ENCODE measurements at places on chromosomes 12 and 14.
A peak's percentile ranks its signal among the peaks of the same experiment; 100 is the strongest.

DNA sequence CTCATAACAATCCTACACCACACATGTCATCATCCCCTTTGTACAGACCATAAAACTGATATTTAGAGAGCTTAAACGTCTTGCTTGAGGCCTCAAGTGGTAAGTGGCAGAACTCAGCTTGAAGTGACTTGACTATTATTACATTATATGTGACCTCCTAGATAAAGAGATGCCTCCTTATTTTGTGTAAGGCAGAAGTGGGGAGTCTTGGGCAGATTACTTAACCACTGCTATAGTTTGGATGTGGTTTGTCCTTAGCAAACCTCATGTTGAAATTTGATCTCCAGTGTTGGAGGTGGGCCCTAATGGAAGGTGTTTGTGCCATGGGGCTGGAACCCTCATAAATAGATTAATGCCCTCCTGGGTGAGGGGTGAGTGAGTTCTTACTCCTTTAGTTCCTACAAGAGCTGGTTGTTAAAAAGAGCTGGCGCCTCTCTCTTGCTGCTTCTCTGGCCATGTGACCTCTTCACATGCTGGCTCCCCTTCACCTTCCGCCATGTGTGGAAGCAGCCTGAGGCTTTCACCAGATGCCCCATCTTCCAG, 37.4 kb downstream of the RCOR1 start:
- no peak for DNase-seq

GRCh38 chr12:64522316-64522715, 70.4 kb downstream of the TBK1 start:
- peak; percentile 33 for DNase-seq

DNA sequence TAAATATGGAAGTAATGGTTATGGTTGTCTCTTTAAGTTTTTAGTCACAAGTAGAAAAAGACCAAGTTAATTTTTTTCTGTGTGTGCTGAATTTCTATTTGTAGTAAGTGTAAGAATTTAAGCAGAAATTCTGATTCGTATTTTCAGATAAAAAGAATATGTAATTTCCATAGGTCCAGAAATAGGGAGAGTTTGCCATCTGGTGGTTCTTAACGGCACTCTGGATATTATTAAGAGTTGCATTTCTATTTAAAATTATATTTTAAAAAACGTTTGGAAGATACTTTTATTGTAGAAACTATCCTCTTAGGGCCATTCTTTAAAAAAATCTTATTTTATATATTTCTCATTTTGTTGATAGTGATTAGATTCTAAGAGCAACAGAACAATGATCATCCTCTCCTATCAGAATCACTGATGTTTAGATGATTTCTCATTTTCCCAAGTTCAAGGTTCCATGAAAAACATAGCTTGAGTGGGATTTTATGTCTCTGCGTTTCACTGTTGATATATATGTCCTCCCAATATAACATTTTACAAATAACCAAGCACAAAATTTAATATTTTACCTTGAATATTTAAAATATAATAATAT, 88.3 kb downstream of the LRRK2 start:
- peak; percentile 13 for DNase-seq

GRCh38 chr14:95033682-95034632, 123.4 kb downstream of the DICER1 start:
- no peak for DNase-seq

DNA sequence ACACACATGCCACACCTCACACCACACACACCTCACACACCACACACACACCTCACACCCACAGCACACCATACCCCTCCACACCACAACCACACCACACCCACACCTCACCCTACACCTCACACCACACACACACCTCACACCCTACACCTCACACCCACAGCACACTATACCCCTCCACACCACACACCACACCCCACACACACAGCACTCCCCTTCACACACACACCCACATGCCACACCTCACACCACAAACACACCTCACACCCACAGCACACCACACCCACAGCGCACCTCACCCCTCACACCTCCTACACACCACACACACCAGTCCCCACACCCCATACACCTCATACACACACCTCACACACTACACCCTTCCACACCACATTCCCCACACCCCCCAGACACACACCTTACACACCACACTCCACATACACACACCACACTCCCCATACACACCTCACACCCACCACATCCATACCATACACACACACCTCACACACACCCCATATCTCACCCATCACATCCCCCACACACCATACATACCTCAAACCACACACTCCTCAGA, 80.0 kb downstream of the ACTN1 start:
- no peak for DNase-seq

DNA sequence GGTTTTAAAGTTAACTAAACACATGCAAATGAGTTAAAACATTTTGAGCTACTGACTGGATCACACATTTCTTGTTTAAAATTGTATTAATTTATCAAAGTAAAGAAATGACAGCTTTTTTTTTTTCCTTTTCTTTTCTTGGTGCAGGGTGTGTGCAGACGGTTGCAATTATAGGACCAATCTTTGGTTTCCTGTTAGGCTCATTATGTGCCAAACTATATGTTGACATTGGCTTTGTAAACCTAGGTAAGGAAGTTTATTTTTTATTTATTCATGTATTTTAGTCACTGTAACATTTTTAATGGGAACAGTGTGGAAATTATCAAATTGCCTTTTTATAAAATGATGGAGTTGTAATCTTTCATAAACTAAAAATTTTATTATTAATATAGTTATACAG, 21.9 kb downstream of the SLCO1C1 start:
- DNase-seq: no peak

- no peak for DNase-seq
Observed at GRCh38 chr12:64180951-64181350, 41.1 kb downstream of the KICS2 start.

DNA sequence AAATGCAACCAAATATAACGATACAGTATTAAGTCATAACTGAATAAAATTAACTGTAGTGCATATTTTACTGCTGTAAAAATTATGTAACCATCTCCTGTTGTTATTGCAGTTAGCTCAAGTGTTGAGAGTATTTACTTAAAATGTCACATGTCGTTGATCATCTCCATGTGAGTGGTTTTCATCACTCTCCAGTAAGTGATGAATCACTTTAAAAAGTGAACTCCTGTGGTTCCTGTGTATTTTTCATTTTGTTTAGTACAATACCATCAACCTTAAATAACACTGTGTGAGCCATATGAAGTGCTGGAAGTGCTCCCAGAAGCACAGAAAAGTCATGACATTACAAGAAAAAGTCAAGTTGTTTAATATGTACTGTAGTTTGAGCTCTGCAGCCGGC, 104.7 kb upstream of the SLCO1B1 start:
- no peak for DNase-seq

DNA sequence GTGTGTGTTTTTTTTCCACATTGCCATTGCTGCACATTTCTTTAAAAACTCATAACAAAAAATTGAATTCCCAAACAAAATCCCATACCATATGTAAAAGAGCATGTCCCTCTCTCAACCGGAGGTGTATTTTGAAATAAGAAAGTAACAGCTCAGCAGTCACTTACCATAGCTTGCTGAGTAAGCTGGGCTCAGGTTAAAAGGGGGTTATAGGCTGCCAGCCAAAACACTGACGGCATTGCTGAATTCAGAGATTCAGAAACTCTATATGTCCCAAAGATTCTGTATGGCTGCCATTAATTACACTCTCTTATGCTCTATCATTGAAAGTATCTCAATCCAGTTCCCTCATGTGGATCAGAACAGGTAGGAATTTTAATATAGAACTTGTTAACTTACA, 276.0 kb downstream of the FOXG1 start:
- DNase-seq: no peak

- peak; percentile 74 for DNase-seq
Observed at GRCh38 chr14:29548948-29549370, 378.7 kb downstream of the PRKD1 start.

- DNase-seq: no peak
Observed at GRCh38 chr14:53144244-53144643, 8.9 kb downstream of the DDHD1 start.

DNA sequence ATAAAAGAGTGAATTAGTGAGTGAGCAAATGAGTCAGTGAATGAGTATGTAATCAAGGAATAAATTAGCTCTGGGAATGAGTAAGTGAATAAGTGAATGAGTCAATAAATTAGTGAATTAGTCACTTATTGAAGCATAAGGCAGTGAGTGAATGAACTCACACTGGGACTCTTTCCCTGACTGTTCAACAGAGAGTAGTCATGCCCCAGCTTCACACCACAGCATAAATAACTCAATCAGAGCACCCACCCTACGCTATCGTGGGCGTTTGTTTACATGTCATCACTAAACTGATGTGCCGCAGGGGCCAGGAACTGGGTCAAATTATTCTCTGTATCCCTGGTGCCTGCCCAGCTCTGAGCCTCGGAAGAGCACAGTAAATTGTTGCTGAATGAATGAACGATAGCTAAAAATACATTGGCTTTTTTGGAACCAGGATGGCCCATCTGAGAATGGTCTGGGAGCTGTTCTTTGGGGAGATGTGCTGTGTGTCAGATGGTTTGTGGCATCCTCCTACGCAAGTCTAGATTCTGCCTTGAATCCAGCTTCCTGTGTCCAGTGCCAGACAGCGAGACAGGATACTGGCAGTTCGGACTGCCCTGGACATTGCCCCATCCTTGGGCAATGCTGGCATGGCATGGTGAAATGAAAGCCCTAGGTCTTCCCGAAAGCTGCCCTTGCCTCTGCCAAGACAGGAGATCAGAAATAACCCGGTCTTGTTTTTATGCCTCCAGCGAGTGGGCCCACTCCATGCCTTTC, 98.0 kb upstream of the RTL1 start:
- DNase-seq: no peak

DNA sequence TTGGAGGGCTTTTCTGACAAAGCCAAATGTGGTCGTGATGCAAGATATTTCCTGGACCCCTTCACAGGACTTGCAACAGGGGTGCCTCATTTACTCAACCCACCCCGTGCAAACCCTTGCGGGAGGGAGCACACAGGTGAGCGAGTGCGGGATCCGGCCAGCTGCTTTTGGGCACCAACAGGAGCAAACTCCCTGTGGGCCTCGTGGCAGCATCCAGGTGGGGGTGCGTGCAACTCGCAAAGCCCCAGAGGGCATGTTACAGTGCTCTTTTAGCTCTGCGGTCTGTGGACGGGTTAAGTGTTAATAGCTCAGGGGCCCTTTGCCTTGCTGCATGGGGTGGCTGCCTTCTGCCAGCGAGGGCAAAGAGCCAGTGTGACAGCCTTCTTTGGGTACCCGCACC, 707.6 kb upstream of the MDGA2 start:
- no peak for DNase-seq

- DNase-seq: no peak
Observed at GRCh38 chr14:82067221-82067875, 533.7 kb upstream of the SEL1L start.

GRCh38 chr12:32549675-32550079, 129.4 kb upstream of the DNM1L start:
- no peak for DNase-seq

GRCh38 chr12:7150356-7150755, 20.2 kb downstream of the CLSTN3 start:
- no peak for DNase-seq

All from fibroblast of the conjunctiva (primary cell).